ENCODE measurements at places on chromosomes 7 and 10.

DNA sequence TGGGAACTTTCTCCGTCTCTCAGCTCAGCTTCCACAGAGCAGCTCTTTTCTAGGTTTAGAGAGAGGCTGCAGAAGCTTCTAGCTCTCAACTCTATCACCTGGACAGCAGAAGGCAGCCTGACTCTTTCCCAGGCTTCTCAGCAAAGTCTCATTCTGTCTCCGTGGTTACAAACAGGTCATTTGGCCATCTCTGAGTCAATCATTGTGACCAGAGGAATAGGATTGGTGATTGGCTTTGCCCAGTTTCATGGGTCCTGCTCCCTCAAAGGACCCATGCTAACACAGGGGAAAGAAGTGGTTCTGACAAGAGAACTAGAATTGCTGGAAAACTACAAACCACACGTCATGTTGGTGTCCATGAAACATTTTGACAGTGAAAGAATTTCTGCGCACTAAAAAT, 43.6 kb downstream of the PRR15 start:
- H3K4me1 ChIP-seq: peaks cover 2% of the 10 kb centered on the region
- no peak for DNase-seq
- no peak overlapping the region for H3K27ac ChIP-seq
- no peak overlapping the region for H3K4me3 ChIP-seq
- H3K36me3 ChIP-seq: no peaks in the 10 kb centered on the region
- H3K27me3 ChIP-seq: no peaks in the 10 kb centered on the region

DNA sequence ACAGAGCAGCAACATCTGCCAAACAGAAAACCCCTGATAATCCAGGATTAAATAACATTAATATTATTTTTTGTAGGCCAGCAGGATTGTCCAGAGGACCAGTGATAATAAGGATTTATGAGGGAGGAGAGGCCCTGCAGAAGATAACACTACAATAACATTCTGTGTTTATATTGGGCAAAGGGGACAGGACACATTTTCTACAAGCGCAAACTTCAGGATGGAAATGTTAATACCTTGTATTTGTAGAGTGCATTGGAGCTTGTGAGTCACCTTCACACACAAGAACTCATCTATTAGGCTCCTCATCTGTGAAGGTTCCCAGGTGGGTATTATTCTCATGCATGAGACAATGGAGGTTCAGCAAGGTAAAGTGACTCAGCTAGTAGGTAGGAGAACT, 51.0 kb downstream of the BAMBI start:
- H3K36me3 ChIP-seq: no peaks in the 10 kb centered on the region
- H3K4me1 ChIP-seq: no peaks in the 10 kb centered on the region
- H3K27ac ChIP-seq: no peak overlapping the region
- H3K4me3 ChIP-seq: no peak overlapping the region
- no peaks in the 10 kb centered on the region for H3K27me3 ChIP-seq

- H3K27ac ChIP-seq: no peak overlapping the region
- H3K36me3 ChIP-seq: no peaks in the 10 kb centered on the region
- H3K4me1 ChIP-seq: peaks cover 4% of the 10 kb centered on the region
- H3K4me3 ChIP-seq: peak overlapping the region; percentile 66
- peaks cover 4% of the 10 kb centered on the region for H3K27me3 ChIP-seq
- no peak for DNase-seq
Measured at GRCh38 chr7:142855756-142856564, 1.1 kb downstream of the EPHB6 start.

DNA sequence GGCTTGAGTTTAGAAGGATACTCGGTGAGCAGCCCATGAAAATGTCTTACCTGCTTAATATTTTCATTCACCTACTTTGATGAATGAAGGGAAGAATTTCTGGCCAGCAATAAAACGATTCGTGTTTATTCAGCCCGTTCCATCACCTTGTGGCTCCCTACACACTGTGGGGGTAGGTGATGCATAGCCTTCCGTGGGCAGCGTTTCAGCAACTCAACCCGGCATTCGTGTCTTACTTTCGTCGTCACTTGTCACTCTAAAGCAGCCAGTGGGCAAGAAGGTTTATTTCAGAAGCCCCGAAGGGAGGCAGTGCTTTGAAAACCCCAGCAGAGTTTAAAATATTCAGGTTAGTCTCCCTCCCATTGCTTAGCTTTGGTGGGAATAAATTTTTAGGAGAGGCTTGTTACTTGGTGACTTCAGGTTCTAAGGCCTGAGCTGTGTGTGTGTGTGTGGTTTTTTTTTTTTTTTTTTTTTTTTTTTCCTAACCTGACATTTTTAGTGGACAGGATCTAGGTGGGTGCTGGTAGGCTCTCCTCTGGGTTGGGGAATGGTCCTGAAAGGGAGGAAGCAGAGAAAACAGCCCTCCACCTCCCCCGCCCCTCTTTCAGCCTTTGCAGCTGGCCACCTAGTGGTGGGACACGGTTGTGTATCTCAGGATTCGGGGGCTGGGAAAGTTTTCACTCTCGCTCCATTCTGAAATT, 1.8 kb downstream of the GRK5 start:
- peaks cover 12% of the 10 kb centered on the region for H3K27me3 ChIP-seq
- no peak overlapping the region for H3K27ac ChIP-seq
- H3K4me1 ChIP-seq: peaks cover 1% of the 10 kb centered on the region

- H3K36me3 ChIP-seq: no peaks in the 10 kb centered on the region
- no peak overlapping the region for H3K4me3 ChIP-seq
- H3K27me3 ChIP-seq: no peaks in the 10 kb centered on the region
- H3K27ac ChIP-seq: no peak overlapping the region
Measured at GRCh38 chr10:109348324-109348723, 575.0 kb downstream of the XPNPEP1 start.

GRCh38 chr10:66586073-66586472, 339.8 kb upstream of the LRRTM3 start:
- H3K4me1 ChIP-seq: no peaks in the 10 kb centered on the region
- no peaks in the 10 kb centered on the region for H3K27me3 ChIP-seq
- H3K4me3 ChIP-seq: no peak overlapping the region
- H3K27ac ChIP-seq: no peak overlapping the region
- no peaks in the 10 kb centered on the region for H3K36me3 ChIP-seq

- no peak for DNase-seq
- peaks cover 7% of the 10 kb centered on the region for H3K4me1 ChIP-seq
- no peak overlapping the region for H3K27ac ChIP-seq
- no peak overlapping the region for H3K4me3 ChIP-seq
- H3K36me3 ChIP-seq: no peaks in the 10 kb centered on the region
Measured at GRCh38 chr10:44986670-44987069, 8.1 kb upstream of the DEPP1 start.

GRCh38 chr7:14275356-14275755, 285.9 kb upstream of the ETV1 start:
- no peak for DNase-seq
- H3K27me3 ChIP-seq: no peaks in the 10 kb centered on the region
- H3K27ac ChIP-seq: no peak overlapping the region
- H3K4me3 ChIP-seq: no peak overlapping the region
- no peaks in the 10 kb centered on the region for H3K4me1 ChIP-seq

GRCh38 chr10:42637142-42637541, 1.2 kb downstream of the ZNF33B start:
- DNase-seq: no peak
- H3K27me3 ChIP-seq: no peaks in the 10 kb centered on the region
- H3K36me3 ChIP-seq: no peaks in the 10 kb centered on the region
- H3K27ac ChIP-seq: no peak overlapping the region

GRCh38 chr7:47747160-47747559, 165.2 kb upstream of the TNS3 start:
- no peak overlapping the region for H3K27ac ChIP-seq
- DNase-seq: no peak
- H3K4me1 ChIP-seq: 0 out of 2 replicates have a peak, but pooled peaks cover 2% of the 10 kb centered on the region
- H3K4me3 ChIP-seq: no peak overlapping the region

DNA sequence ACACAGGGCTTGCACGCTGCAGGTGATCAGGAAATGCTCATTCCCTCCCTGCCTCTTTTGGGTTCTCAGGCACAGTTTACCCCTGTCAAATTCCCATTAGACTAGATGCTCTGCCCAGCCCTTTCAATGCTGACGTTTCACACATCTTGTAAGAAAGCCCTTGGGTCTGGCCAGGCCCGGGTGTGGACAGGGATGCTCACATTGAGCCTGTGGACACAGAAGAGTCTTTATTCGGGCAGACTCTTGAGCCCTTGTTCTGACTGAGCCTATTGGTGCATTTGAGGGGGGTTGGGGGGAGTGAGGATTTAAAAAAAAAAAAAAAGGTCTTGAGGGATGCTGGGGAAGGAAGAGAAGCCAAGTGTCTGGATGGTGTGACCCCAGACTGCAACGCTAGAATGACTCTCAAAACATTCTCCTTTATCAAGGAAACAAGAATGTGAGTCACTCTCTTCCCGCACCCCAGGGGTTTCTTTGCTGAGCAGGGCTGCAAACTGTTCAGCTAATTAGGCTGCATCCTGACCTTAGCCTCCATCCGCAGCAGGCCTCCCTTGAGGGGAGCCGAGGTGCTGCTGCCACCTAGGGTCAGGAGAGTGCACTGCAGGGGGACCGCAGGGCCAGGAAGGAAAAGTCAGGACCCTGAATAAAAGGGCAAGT, 53.6 kb upstream of the TMEM72 start:
- H3K36me3 ChIP-seq: no peaks in the 10 kb centered on the region
- peak; percentile 90 for DNase-seq
- no peak overlapping the region for H3K27ac ChIP-seq
- H3K27me3 ChIP-seq: no peaks in the 10 kb centered on the region
- H3K4me3 ChIP-seq: no peak overlapping the region

DNA sequence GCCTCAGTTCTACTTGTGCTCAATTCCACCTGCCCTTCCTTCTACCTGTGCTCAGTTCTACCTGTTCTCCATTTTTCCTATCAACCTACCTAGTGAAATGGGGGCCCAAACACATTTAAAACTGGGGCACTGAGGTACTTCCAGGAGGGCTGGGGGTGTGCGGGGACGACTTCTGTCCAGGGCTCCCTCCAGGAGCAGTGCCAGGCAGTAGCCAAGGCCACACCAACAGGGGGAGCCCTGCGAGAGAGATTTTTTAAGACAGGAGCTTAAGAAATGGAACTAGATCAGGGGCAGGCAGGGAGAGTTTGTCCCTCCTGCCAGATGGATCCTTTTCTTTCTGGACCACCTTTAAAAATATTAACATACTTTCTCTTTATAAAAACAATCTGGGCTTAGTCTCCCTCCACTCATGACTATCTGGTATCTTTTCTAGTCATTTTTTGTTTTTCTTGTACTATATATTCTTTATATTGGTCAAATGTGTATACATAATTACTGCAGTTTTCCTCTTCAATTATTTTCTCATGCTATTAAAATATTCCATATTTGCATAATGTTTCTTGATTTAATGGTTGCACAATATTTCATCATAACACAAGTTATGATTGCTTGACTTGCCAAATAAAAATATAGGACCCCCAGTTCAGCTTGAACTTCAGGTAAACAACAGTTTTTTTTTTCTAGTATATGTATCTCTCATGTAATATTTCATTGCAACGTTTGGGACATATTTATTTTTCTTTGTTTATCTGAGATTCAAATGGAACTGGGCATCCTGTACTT, 47.3 kb upstream of the INSYN2A start:
- no peak overlapping the region for H3K27ac ChIP-seq
- H3K4me1 ChIP-seq: no peaks in the 10 kb centered on the region
- DNase-seq: peak; percentile 29
- no peak overlapping the region for H3K4me3 ChIP-seq
- H3K36me3 ChIP-seq: no peaks in the 10 kb centered on the region

DNA sequence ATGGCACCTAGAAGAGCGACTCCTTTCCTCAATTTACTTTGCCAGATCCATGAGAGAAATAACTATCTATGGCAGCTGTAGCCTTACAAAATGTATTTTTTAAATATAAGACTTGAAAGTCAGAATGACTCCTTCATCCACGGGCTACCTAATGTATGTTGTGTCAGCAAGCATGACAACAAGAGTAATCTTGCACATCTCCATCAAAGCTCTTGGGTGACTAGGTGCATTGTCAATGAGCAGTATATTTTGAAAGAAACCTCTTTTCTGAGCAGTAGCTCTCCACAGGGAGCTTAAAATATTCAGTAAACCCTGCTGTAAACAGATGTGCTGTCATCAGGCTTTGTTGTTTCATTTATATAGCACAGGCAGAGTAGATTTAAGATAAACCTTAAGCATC, 757.2 kb upstream of the PHF14 start:
- no peaks in the 10 kb centered on the region for H3K36me3 ChIP-seq
- no peak overlapping the region for H3K27ac ChIP-seq
- no peaks in the 10 kb centered on the region for H3K4me1 ChIP-seq

GRCh38 chr10:28637346-28637745, 40.0 kb upstream of the BAMBI start:
- no peak overlapping the region for H3K4me3 ChIP-seq
- no peaks in the 10 kb centered on the region for H3K4me1 ChIP-seq
- no peak for DNase-seq

GRCh38 chr7:115023219-115023618, 101.3 kb downstream of the MDFIC start:
- H3K4me1 ChIP-seq: no peaks in the 10 kb centered on the region
- no peak overlapping the region for H3K27ac ChIP-seq
- H3K27me3 ChIP-seq: no peaks in the 10 kb centered on the region
- no peak overlapping the region for H3K4me3 ChIP-seq
- no peaks in the 10 kb centered on the region for H3K36me3 ChIP-seq

- no peaks in the 10 kb centered on the region for H3K4me1 ChIP-seq
- no peak for DNase-seq
- H3K4me3 ChIP-seq: no peak overlapping the region
- no peaks in the 10 kb centered on the region for H3K36me3 ChIP-seq
- no peak overlapping the region for H3K27ac ChIP-seq
Measured at GRCh38 chr10:125533866-125534265, 149.1 kb downstream of the TEX36 start.

DNA sequence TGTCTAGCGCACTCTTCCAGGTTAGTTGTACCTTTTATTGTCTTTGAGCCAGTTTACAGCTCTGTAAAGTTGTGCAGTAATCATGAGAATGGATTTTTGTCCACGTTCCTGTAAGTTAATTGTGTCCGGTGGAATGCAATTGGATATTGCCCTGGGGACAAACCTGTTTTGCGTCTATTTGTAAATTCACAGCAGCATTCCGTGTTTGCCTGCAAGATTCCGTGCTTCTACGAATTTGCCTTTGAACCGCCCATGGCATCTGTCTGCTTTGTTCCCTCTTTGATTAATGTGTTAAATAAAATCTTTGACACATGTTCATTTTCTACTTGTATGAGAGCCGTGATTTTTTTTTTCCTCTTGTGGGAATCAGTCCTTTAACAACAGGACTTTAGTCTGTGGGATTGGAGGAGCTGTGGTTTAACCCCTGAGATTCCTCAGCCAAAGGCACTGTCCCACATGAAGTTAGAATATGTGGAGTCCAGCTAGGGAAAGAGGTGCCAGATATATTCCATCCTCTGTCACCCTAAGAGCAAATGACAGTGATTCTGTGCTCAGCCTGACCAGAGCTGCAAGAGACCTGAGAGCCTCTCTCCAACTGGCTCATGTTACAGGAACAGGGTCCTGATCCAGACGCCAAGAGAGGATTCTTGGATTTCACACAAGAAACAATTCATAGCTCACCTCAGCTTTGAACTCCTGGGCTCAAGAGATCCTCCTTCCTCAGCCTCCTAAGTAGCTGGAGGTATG, 126.3 kb downstream of the COL26A1 start:
- no peak overlapping the region for H3K4me3 ChIP-seq
- H3K27me3 ChIP-seq: no peaks in the 10 kb centered on the region
- H3K36me3 ChIP-seq: no peaks in the 10 kb centered on the region
- no peak for DNase-seq
- H3K27ac ChIP-seq: no peak overlapping the region
